Endothelial cell (in vitro differentiated cells): ENCODE measurements at places on chromosomes 7 and 10.
A peak's percentile ranks its signal among the peaks of the same experiment; 100 is the strongest.

DNA sequence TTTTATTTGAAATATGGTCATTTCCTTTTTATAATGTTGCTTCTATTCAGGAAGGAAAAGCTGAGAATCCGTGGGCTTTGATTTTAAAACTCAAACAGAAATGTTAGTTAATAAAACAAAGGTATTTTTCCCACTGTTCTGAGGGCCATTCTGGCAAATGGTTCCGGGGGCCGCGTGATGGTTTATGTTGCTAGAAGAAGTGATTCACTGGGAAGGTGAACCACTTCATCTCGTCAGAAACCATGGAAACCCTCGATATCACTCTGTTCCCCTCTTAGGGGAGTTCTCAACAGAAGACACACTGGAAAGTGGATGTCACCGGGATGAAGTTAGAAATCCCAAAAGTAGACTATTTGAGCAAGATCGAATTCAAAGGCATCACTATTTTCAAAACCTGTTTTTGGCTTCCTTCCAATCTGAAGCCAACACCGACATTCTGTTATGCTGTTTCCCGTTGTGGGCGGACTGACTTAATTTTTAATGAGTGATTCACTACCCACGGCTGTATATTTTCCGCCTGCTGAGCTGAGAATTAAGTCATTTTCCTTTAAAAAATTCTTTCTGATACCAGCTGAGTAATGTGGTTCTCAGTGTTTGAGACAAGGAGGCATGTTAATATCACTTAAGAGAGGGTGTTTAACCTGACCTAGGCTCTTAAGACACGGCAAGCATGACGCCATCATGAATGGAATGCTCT, 84.1 kb downstream of the PTPRE start:
- DNase-seq, result no peak

DNA sequence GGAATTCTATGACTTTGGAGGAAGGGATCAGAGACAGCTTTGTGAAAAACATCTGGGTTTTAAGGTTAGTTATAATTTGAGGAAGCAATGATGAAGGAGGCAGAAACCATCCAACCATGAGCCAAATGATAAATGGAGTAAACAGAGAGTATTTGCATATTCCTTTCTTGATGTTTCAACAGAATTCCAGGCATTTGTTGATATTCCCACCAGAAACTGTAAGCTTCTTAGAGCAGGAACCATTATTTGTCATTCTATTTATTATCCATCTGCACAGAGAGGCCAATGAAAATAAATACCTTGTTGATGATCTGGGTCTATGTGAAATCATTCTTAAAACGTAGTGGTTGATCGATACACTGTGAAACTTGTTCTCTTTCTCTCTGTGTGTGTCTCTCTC, 715.3 kb downstream of the INHBA start:
- no peak for DNase-seq

- DNase-seq, result no peak
These were observed 5.6 kb upstream of the PKD1L1 start for GRCh38 chr7:47953822-47954221.

GRCh38 chr7:11817111-11817740, 14.8 kb downstream of the THSD7A start:
- DNase-seq, result no peak

- no peak for DNase-seq
These were observed 288.8 kb downstream of the USP6NL start for GRCh38 chr10:11322698-11323097.

GRCh38 chr10:102770792-102771191, 27.0 kb downstream of the WBP1L start:
- no peak for DNase-seq

DNA sequence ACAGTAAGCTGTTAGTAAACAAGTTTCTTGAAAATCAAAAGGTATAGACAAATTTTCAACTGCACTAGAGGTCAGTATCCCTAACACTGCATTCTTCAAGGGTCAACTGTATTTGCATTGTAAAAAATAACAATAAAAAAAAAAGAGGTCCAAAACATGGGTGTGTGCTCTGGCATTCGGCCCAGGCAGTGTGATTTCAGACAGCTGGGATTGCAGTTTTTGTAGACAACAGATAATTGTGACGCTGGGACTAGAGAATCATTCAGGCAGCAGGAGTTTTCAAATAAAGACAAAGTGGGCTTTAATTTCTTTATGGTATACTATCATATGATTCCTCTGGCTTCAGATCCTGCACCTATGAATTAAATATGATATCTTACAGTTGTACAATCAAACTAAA, 543.2 kb upstream of the SEMA3D start:
- DNase-seq, result no peak

DNA sequence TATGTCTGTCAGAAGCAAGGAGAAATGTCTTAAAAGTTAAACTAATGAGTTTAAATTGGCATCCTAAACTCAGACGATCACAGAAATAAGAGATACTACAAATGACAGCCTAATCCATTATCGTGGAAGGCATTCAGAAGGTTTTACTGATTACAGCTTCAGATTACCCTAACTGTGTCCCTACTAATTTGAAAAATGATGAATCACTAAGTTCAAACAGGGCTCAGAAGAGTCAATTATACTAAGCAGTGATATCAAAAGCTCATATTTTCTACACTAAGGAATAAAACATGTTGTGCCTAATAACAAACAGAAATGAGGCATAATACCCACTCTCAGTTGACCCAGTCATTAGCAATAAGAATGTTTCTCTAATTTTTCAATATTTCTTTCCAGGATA, 152.0 kb upstream of the NRBF2 start:
- DNase-seq, result no peak

DNA sequence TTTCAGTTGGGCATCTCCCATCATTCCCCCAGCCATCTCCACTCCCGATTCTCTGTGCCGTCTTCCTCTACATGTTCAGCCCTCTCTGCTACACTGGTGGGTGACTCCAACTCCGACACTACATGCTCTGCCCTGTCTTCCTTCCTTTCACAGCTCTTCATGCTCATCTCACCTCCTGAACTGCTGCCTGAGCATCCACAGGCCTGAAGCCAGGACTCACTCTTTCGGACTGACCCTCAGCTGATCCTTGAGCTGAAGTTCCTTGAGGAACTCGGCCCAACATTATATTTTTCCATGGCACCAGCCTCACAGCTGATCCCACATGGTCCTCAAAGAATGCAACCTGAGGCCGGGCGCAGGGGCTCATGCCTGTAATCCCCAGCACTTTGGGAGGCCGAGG, 538.4 kb downstream of the PTPRN2 start:
- DNase-seq, result no peak

- no peak for DNase-seq
These were observed 446.3 kb downstream of the TCERG1L start for GRCh38 chr10:130864961-130865818.

GRCh38 chr7:88500131-88500530, 193.4 kb upstream of the STEAP4 start:
- no peak for DNase-seq

- no peak for DNase-seq
These were observed 32.0 kb downstream of the TCERG1L start for GRCh38 chr10:131279516-131279915.

GRCh38 chr10:86329093-86329710, 37.4 kb downstream of the GRID1 start:
- no peak for DNase-seq

GRCh38 chr10:35639021-35639727, 2.9 kb downstream of the FZD8 start:
- no peak for DNase-seq

GRCh38 chr7:23531050-23531793, 559 bp downstream of the TRA2A start:
- peak; percentile 55 for DNase-seq

GRCh38 chr10:78332012-78332411, 298.3 kb downstream of the RPS24 start:
- DNase-seq, result no peak

DNA sequence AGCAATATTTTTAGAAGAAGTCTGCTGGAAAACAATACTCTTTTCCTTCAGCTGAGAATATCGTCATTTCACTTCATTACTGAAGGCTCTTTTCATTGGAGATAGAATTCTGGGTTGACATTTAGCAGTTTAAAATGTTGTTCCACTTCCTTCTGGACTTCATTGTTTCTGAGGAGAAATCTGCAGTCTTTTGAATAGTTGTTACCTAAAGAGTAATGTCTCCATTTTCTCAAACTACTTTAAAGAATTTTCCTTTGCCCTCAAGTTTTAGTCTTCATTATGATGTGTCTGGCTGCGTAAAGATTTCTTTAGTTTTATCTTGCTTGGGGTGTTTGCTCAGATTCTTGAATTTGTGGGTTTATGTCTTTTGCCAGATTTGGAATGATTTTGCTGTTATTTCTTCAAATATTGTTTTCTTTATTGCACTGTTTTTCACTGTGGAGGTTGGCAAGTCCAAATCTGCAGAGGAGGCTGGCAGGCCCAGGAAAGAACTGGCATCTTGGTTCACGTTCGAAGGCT, 136.3 kb downstream of the DNAJB6 start:
- no peak for DNase-seq

DNA sequence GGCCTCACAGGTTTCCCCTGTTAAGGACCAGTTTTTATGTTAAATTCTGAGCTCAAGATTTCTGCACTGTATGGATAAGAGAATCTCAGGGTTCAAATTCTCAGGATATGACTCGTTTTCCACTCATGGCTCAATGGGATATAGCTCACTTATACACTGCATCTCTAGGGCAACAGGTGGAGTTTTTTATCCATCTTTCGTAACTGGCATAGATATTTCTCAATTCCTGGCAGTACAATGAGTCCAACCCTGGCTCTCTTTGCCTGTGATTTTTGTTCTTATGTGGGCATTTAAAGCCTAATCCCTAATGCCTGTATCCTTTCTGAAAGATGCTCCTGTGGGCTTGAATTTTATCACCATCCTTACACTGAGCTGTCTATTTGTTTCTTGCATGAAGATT, 7.6 kb downstream of the CCDC172 start:
- no peak for DNase-seq

GRCh38 chr7:85285527-85285926, 98.7 kb upstream of the SEMA3D start:
- no peak for DNase-seq

- DNase-seq, result no peak
These were observed 49.7 kb upstream of the JAZF1 start for GRCh38 chr7:28230261-28230660.

- DNase-seq, result no peak
These were observed 18.0 kb downstream of the SEMA3C start for GRCh38 chr7:80900583-80901576.

DNA sequence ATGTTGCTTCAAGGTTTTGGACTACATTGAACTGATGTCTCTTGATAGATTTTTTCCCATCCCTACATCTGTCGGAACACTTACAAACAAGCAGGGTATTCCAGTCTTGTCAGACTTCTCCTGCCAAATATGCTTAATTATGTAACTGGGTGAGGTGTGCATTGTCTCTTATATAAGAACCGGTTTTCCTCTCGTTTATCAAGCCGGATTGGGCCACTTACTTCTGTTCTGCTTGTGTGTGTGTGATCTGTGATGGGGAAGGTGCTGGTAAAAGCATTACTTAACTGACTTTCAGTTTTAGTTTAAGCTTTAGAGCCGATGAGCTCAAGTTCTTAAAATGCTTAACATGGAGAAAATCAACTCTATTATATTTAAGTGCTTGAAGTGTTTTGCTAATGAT, 57.9 kb downstream of the OTUD1 start:
- DNase-seq, result no peak

DNA sequence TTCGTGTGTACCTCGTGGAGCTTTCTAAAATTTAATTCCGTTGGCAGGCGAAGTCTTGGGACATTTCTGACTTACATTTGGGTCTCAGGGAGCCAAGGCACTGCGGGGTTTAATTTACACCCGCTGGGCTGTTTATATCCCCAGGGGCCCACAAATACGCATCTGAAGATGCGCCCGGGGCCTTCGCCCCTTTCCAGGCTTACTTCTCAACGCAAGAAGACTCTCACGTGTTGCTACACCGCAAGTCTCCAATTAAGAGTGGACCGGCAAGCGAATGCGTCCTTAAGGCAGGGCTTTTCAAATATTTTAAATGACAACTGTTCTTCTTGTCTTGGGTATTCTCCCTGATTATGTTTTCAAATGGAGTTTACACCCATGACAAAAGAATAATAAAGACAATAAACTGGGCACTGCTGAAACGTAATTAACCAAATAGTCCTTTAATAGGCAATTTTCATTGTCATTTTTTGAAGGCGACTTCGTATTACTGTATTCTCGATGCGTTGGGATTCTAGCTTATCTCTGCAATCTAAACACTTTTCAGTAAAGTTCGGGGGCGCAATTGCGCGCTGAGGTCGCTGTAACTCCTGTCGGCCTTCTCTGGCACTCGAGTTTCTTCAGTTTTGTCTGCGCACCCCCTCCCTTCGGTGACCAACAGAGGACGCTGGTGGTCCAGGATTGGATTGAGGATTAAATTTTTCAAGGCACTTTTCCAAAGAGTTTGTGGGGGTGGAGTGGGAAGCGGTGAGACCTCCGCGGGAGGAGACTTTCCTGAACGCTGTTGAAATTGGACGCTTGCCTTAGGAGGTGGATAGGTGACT, 837 bp upstream of the IGFBP3 start:
- DNase-seq, result peak; percentile 88

GRCh38 chr10:94363251-94363565, 469 bp upstream of the NOC3L start:
- no peak for DNase-seq

DNA sequence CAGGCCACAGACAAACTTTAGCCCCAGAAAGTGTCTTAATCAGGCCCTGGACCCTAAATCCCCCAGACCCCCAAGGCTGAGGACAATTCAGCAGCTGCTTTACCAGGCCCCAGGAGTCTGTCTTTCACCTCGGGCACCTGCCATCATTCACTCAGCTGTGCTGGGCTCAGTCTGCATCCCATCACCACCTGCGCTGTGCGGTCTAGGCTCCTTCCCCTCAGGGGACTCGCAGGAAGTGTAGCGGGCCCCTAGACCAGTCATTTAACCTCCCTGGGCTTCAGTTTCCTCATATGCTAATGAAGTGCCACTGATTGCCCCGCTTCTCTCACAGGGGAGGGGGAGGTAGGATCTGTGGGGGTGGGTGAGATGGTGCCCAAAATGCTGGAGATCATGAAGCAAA, 76.4 kb upstream of the ZMIZ1 start:
- no peak for DNase-seq

DNA sequence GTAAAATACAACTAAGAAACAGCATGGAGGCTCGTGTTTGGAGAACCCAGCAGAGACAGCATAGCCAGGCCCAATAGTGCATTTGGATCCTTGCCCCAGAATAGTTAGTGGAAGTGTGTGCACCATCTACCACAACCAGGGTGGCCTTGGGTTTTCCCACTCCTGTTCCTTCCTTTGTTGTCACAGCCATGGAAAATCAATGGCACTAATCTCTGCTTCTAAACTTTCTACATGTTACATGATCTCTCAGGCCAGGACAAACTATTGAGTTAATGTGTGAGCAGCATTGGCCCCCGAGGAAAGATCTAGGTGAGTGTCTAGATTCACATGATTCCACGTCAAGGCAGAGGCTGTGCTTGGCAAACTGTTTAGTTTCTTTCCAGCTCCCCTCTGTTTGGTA, 2.0 kb downstream of the CYP3A7 start:
- no peak for DNase-seq

GRCh38 chr10:30973737-30974136, 57.9 kb downstream of the ZNF438 start:
- DNase-seq, result no peak

- DNase-seq, result no peak
These were observed 45.0 kb downstream of the GRID1 start for GRCh38 chr10:86321568-86321967.

- DNase-seq, result no peak
These were observed 316.0 kb downstream of the AGMO start for GRCh38 chr7:15245831-15246230.

- DNase-seq, result no peak
These were observed 30.0 kb upstream of the PRKAR2B start for GRCh38 chr7:107014387-107015023.
